Stimulated activated CD4-positive, alpha-beta T cell treated with anti-CD3 and anti-CD28 coated beads, TNF-alpha, amount 100 ng/mL, for 1 hour (primary cell): ENCODE measurements at places on chromosomes 2 and 18.

GRCh38 chr2:25872134-25872533 is 6.2 kb downstream of the ASXL2 start:
- DNase-seq = no peak

GRCh38 chr2:82527124-82527523 is 1932.0 kb downstream of the SUCLG1 start:
- DNase-seq = no peak

DNA sequence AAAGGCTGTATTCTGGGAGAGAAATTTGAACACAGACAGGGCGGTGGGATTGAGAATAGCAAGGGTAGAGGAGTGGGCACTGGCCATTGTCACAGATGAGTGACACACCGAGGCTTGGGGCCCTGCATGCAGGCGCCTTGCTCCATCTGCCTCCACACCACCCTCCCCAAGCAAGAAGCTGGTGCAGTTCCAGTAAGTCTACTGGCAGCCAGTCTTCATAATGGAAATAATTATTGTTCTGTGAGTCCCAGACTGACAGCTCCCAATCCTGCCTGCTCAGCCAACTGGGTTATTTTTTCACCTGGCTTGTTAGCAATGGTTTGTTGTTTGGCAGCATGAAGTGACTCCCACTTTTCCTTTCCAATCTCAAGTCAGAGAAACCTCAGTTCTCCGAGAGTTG is 13.0 kb downstream of the TTC32 start:
- no peak for DNase-seq

DNA sequence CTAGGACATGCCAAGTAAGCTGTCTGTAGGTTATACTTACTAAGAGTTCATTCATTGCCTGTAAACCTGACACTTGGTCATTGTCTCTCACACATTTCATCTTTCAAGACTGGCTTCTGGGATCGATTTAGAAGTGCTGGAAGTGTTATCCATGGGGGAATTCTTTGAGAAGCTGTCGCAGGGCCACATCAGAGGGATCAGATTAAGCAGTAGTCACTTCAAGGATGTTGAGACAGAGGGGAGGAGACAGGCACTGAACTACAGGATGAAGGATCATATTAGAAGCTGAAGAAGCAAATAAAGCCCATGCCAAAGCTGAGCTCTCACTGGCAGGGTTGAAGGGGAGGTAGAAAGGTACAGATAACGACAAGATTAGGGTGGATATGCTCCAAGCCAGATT is 49.0 kb downstream of the CDK15 start:
- no peak for DNase-seq

DNA sequence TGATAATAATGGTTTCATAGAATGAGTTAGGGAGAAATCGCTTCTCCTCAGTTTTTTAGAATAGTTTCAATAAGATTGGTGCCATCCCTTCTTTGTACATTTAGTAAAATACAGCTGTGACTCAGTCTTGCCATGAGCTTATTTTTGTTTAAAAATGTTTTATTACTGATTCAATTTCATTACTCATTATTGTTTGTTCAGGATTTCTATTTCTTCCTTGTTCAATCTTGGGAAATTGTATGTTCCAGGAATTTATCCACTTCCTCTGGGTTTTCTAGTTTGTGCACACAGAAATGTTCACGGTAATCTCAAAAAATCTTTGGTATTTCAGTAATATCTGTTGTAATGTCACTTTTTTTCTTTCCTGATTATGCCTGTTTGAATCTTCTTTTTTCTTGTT is 371.5 kb upstream of the SETBP1 start:
- no peak for DNase-seq

DNA sequence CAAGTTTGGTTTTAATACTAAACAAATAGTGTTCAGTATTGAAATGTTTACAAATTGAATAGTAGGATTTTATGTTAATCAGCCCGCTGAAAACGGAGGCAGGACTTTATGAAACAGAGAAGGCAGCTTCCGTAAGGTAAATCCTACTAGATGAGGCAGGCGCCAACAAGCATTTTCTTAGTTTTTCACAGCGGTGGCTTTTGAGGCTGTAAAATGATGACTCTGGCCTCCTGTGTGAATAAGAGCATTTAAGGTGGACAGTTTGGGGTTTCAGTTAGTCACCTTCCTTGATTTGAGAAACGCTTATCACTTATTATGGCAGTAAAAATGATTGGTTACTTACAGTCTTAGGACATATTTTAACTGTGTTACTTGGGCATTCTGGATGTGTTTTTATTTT is 212.9 kb downstream of the PTGR3 start:
- DNase-seq = no peak

GRCh38 chr2:189014449-189015138 is 40.4 kb downstream of the COL3A1 start:
- DNase-seq = no peak

GRCh38 chr2:138601458-138602165 is 100.0 kb downstream of the SPOPL start:
- no peak for DNase-seq

GRCh38 chr18:26422472-26423162 is 125.7 kb downstream of the KCTD1 start:
- no peak for DNase-seq

DNA sequence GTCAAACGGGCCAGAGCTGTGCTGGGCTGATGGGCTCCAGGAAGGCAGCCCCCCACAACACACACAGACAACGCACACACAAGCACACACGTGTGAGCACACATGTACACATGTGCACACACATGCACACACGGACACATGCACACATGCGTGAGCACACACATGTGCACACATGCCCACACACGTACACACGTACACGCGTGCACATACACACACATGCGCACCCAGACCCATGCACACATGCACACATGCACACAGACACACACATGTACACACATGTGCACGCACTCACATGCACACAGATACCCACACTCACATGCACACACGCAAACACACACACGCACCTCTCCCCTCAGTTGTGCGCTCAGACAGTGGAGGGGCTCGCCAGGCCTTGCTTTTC is 31.2 kb upstream of the HPCAL1 start:
- no peak for DNase-seq

GRCh38 chr18:70359071-70359470 is 70.2 kb downstream of the SOCS6 start:
- no peak for DNase-seq
